ENCODE measurements at places on chromosomes 1 and 21.

DNA sequence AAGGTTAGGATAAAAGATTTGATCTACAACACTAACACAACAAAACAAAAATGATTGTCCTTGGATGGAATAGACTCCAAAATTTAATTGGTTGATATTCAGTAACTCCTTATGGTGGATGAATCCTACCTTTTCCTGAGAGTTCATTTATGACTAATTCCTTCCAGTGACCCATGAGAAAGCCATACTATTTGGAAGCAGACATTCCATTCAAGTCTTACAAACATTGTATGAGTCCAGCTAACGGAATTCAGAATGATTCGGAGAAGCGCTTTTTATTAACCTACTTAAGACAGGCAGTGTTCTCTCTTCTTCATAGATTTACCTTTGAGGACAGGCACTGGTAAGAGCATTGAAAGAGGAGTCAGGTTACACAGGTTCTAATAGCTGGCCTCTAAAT is 155.6 kb upstream of the ZNF648 start:
- DNase-seq: no peak

GRCh38 chr1:189769448-189769847 is 708.2 kb downstream of the BRINP3 start:
- no peak for DNase-seq

- no peak for DNase-seq
Observed at GRCh38 chr1:87348341-87349019, 19.8 kb downstream of the LMO4 start.

GRCh38 chr21:31917108-31917507 is 44.3 kb downstream of the HUNK start:
- no peak for DNase-seq

DNA sequence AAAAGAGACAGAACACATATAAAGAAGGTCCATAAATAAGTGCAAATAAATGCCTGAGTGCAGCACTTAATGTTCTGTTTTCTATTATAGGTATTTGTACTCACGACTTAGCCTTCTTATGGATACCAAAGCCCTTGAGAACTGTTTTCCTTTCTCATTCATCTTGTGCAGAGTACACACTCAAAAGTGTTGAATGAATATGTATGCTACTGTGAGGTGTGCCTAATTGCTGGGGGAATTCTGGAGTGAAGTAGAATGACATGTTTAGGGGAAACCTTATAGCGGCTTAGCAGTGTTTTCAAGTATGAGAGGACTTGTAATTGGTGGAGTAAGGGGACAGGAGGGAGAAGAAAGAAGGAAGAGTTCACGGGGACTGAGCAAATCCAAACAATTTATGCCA is 157.6 kb downstream of the CACNA1E start:
- DNase-seq: no peak

- DNase-seq: no peak
Observed at GRCh38 chr1:163307479-163308171, 14.1 kb upstream of the NUF2 start.

DNA sequence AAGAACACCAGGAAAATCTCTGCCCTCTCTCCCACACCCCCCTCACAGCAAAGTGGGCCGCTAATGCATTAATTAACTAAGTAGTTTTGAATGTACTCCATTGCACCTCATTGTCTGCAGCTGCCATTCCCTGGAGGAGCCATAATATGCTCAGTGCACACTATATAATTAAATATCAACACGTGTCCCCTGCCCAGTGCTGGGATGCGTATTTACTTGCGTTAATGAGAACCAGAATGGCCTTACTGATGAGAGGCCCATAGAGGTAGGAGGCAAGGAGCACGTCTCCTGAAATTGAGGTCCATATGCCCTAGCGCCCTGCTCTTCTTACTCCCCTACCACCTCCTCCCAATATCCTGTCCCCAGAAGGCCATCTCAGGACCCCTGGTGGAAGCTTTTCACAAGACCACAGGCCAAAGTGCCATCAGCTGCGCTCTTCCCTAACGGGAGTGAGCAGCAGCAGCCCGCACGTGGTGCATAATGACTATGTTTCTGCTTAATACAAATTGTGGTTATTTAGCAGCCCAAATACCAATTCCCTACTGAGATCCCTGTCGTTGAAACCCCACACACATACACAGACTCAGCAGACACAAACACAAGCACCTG is 76.8 kb downstream of the PLXNA2 start:
- peak; percentile 28 for DNase-seq

Data from mesendoderm (in vitro differentiated cells).